ENCODE measurements at places on chromosomes 3 and 15.

GRCh38 chr3:23804441-23805209 lies 1.1 kb upstream of the UBE2E1 start:
- DNase-seq = no peak

GRCh38 chr3:159941038-159942000 lies 47.3 kb upstream of the IL12A start:
- DNase-seq = no peak

GRCh38 chr3:154584974-154585373 lies 155.0 kb upstream of the GPR149 start:
- DNase-seq = no peak

DNA sequence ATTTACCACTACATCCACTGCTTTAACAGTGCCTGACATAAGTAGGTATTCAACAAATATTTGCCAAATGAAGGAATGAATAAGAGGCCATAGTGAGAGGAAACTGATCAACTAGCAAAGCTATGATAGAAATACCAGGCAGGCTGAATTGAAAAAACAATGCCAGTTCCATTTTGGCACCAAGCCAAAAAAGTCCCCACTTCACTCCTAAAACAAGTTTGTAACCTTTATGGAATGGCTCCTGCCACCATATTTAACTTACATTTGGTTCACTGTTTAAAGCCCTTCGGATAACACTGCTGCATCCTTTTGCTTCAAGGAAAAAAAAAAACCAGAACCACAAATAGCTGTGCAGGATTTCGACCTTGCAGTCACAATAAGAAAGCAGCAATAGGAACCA lies 166.1 kb downstream of the FRMD5 start:
- DNase-seq = no peak

GRCh38 chr15:78242128-78242527 lies 7.8 kb upstream of the ACSBG1 start:
- no peak for DNase-seq

GRCh38 chr3:52873433-52874159 lies 23.8 kb downstream of the STIMATE start:
- no peak for DNase-seq

DNA sequence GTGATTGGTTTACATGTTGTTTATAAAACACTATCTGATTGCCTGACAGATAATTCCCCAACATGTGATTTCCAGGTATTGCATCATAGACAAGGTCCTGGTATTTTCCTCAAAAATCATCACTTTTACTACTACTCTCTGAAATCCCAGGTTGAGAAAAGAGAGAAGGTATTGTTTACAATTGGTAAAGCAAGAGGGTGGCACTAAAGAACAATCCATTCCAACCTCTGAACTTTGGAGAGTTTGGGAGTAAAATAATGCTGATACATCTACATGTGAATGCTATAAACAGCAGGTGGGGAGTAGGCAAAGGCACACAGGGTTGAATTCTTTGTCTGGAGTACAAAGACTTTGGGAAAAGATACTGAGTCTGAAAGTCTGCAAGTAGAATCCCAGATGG lies 134.2 kb downstream of the WDR72 start:
- DNase-seq = no peak

- no peak for DNase-seq
Measured at GRCh38 chr3:4690277-4690676, 197.1 kb downstream of the ITPR1 start.

DNA sequence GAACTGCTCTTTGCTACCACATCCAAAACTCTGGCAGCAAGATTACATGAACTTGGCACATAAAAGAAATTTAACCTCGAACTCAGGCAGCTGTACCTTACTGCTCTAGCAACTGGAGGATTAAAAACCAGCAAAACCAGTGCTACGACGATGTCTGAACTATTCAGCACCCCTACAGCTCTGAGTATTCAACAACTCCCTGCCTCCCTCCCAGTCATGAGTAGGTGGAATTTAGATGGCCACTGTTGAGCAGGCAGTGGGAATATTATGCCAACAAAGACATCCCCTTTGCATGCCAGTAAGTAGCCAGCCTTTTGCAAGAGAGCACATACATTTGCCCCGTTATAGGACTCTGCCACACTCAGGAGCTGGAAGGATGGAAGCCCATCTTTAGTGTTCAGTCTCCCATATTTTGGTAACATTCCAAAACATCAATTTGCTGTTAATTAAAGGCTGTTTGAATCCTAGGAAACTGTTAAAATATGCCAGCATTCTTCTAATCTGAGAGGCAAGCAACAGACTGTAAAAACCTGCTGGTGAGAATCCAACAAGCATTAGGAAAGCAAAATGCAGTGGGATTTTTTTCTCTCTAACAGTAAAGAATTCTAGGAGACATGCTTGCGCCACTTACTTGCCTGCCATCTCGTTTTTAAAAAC lies 85.4 kb downstream of the ZNF385D start:
- peak; percentile 7 for DNase-seq

- no peak for DNase-seq
Measured at GRCh38 chr15:62320259-62320658, 155.2 kb upstream of the C2CD4B start.

- DNase-seq = no peak
Measured at GRCh38 chr3:107855710-107856109, 235.1 kb downstream of the CD47 start.

GRCh38 chr3:42501321-42501680 lies 1.1 kb upstream of the VIPR1 start:
- DNase-seq = no peak

DNA sequence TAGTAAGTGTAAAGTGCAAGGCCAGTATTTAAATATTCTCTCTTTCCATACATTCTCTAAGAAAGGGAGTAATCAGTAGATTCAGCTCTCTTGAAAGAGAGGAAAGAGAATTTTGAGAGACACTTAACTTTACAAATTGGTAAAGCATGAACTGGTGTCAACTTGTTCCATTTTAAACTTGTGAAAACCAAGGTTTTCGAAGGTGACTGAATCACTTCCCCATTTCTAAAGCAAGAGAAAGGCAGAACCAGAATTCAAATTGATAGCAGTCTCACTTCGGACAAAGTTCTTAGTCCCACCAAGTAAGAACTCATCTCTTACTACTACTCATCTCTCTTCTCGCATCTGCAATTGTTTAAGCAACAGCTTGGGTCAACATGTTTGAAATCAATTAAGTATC lies 22.4 kb downstream of the TJP1 start:
- DNase-seq = no peak

GRCh38 chr3:25836579-25836978 lies 46.7 kb downstream of the OXSM start:
- no peak for DNase-seq

DNA sequence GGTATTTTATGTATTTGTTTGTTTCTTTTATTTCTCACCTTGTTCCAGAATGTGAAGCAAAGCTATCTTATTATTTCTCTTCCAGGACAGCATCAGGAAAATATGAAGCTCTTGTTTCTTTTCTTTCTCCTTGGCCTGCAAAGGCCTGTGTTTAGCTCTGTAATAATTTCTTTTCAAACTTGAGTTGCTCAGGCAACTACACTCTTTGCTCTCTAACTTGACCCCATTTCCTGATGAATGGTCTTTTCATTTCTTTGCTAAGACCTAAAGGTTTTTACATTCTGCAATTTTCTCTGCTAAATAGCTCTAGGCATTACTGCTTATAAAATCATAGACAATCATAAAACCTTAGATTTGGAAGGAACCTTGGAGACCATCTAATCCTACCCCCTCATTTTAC lies 26.2 kb upstream of the ZNF770 start:
- DNase-seq = no peak

GRCh38 chr3:128523591-128523990 lies 30.6 kb upstream of the GATA2 start:
- DNase-seq = no peak

DNA sequence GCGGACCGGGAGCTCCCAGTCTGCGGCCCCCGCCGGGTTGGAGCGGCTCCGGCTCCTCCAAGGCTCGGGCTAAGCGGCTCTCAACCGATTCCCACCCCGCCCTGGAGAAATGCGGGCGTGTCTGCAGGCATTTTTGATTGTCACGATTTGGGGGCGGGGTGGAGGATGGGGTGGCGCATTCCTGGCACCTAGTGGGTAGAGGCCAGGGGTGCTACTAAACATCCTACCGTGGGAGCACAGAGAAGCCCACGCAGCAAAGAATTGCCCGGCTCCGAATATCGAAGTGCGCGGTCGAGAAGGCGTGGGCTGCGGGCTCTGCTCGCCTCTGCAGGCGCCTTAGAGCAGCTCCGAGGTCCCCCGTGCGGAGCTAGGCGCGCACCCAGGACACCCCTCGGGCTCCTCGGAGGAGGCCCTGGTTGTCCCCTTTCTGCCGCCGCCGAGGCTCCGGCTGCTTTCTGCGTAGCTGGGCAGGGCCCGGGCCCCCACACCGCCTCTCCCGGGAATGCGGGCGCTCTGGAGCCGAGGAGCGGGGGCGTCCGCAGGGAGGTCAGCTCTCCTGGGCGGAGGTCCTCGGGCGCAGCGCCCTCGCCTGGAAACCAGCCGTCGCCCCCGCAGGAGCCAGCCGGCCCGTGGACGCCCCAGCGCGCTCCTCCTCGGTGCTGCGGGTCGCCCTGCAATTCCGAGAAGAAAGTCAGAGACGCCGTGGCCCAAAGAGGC lies 16.5 kb upstream of the LAMP3 start:
- peak; percentile 21 for DNase-seq

GRCh38 chr15:81548365-81549130 lies 174.5 kb upstream of the TMC3 start:
- no peak for DNase-seq

DNA sequence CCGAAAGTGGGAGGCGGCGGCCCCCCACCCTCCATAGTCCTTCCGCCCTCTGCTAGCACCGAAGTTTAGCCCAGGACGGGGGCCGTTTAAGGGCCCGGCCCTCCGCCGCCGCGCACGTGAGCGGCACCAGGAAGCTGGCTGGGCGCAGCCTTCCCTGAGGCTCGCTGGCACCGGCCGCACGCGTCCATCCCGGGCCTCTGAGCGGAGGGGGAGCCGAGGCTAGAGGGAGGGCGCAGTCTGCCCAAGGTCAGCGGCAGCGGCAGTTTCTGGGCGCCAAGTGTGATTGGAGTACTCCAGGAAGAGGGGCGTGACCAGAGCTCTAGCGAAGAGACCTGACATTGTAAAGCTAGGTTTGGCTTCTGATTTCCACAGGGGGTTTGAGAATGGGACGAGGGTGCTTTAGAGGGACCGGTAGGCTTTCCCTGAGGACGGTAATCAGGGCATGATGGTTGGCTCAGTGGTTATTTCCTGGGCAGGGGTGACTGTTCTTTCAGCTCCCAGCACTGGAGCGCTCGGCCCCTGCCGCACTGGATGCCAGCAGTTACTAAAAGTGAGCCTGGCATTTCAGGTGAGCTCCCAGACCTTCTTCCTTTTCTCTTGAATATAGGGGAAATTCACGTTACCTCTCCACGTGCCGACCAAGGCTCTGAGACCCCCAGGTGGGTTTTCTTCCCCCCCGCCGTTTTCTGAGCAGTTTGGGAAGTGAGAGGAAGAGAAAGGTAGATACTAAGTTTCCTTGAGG lies 853 bp downstream of the TEX264 start:
- DNase-seq = peak; percentile 81

GRCh38 chr3:146133441-146133840 lies 27.5 kb downstream of the PLOD2 start:
- no peak for DNase-seq

DNA sequence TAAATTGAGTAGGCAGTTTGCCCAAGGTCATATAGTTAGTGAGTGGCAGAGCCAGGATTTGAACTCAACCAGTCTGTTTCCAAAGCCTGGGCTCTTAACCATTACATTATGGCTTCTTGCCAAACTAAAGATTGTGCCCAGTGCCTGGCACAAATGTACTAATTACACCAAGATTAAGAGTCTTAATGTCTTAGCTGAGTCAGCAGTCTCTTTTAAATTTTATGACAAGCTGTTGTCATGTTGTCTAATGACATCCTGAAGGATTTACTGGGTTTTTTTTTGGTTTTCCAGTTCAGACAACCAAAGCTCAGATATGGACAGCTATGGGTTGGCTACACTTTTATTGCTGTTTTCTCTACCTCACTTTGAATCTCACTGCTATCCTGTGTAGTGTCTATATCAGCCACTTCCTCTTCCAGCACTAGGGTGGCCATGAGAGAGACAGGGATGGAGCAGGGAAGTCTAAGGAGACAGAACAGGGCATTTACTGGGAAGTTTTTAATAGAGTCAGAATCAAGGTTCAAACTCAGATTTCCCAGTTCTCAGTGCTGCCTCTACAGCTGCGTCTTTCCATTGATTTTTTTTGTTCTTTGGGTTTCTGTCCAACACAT lies 10.5 kb downstream of the FBXL2 start:
- no peak for DNase-seq

- no peak for DNase-seq
Measured at GRCh38 chr3:180947761-180948390, 35.4 kb downstream of the FXR1 start.

- peak; percentile 45 for DNase-seq
Measured at GRCh38 chr3:101926594-101927105, 77.3 kb downstream of the NFKBIZ start.

GRCh38 chr3:196554205-196554604 lies 14.1 kb downstream of the WDR53 start:
- DNase-seq = no peak
